ENCODE measurements at places on chromosomes 11 and 22.

GRCh38 chr11:74460065-74460464 is 7.3 kb downstream of the KCNE3 start:
- no peak for DNase-seq

- DNase-seq = no peak
Measured at GRCh38 chr11:69466039-69466438, 15.4 kb upstream of the LINC01488 start.

- no peak for DNase-seq
Measured at GRCh38 chr11:68302670-68303069, 9.7 kb upstream of the LRP5 start.

GRCh38 chr11:96524475-96524874 is 134.7 kb downstream of the JRKL start:
- no peak for DNase-seq

DNA sequence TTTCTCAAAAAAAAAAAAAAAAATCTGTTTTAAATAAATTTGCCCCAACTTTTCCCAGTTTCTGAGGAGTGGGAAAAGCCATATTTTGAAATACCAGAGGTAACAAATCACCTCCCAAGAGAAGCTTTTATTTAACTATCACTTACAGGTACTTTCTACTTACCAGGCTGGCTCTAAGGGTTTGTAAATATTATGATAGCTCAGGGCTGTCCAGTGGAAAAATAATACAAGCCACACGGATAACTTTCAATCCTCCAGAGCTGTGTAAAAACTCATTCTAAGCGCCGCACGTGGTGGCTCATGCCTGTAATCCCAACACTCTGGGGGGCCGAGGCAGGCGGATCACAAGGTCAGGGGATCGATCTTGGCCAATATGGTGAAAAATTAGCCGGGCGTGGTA is 5.6 kb upstream of the SEC14L4 start:
- peak; percentile 6 for DNase-seq

DNA sequence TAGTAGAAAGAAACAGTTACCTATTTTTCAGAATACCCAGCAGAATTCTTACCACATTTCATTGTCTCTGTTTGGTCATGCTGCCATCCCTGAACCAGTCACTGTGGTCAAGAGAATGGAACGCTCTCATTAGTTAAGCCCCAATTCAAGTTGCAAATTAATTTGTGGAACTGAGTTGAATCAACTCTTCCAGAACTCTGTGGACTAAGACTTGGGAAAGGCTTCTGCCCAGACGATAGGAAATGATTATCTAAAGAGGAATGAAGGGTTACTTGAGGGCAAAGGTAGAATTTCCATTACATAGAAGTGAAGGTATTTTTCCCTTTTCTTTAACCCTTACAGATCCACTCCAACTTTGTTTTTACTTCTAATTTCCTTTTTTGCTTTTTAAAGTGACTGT is 286.4 kb downstream of the DYNC2H1 start:
- no peak for DNase-seq

DNA sequence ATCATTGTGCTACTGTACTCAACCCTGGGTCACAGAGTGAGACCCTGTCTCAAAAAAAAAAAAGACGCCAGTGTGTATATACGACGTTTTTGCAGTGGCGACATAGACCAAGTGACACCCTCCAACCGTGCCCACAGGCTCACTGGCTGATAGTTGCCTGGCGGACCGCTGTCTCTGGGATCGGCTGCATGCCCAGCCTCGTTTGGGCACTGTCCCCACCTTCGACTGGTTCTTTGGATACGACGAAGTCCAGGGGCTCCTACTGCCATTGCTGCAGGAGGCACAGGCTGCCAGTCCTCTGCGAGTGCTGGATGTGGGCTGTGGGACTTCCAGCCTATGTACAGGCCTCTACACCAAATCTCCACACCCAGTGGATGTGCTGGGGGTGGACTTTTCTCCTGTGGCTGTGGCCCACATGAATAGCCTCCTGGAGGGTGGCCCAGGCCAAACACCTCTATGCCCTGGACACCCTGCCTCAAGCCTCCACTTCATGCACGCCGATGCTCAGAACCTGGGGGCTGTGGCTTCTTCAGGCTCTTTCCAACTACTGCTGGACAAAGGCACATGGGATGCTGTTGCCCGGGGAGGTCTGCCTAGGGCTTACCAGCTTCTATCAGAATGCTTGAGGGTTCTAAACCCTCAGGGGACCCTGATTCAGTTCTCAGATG is 1.3 kb downstream of the CSKMT start:
- DNase-seq = no peak

DNA sequence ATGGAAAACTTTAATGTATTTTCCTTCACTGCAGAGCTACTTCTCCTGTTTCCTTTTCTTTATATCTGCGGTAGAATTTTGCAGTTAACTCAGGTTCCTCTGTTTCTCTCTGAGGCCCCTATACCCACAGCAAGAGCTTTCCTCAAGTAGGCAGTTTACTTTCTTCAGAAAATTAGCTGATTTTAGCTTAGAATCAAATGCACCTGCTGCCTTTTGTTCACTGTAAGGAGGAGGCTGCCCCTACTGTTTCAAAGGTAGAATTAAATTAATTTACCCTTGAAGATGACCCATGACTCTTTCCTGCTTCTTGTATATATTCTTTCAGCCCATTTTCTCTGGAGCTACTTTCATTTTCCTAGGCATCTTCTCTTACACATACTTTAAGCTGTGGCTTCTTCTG is 68.7 kb upstream of the GDPD4 start:
- DNase-seq = no peak

GRCh38 chr22:29713156-29713727 is 6.6 kb upstream of the CABP7 start:
- DNase-seq = no peak

DNA sequence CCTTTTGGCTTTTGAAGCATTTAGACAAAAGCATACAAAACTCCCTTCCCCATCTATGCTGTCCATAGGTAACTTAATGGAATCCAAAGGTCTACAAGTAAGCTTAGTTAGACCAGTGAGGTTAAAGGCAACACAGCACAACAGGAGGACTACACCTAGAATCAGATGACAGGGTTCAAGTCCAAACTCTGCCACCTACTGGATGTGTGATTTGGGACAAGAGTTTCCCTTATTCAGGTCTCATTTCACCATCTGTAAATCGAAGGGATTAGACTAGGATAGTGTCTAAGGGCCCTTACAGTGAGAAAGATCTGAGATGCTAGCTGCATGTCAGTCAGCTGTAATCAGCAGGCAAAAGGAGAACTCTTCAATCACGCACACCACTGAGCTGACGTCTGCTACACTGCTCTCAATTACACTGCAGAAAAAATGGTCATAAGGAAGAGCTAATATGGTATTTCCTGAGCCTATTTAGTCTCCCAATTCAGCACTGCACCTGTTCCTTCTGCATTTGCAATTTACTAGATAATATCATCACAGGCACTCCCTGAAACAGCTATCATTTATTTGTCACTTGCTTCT is 82.2 kb downstream of the SERGEF start:
- peak; percentile 12 for DNase-seq

- no peak for DNase-seq
Measured at GRCh38 chr22:48760481-48761390, 1066.9 kb downstream of the BRD1 start.

DNA sequence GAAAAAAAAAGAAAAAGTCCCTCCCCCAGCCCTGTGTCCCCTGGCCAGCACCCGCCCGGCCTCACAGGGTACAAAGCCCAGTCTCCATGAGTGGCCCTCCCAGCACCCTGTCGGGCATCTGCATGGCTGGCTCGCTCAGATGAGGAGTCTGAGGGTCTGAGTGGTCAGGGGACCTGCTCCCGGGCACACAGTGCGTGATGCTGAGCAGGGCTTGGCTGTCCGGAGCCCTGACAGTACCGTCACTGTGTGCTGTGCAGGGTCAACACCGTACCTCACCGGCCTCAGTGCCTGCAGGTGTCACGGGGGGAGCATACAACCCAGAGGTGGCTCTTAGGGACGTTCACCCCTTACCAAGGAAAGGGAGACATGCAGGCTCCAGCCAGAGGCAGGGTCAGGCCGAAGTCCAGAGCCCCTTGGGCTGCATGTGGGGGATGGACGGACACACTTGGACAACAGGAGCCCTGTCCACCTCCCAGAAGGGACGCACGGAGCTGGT is 3.6 kb upstream of the PLXNB2 start:
- no peak for DNase-seq

GRCh38 chr11:4459500-4459899 is 10.4 kb downstream of the OR52K2 start:
- DNase-seq = no peak

DNA sequence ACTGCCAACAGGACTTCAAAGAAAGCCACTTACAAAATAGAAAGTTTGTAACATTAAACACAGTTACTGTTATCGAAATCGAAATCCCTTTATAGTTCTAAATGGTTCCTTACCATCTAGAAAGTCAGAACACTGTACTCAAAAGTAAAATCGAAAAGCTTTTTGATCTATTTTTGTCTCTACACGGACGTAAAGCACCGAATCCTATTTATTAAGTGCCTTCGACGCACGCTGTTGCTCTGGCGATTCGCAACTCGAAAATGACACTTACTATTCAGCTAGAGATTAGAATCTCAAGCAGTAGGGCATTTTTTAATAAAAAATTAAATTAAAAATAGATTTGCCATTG is 78.3 kb downstream of the LARGE1 start:
- DNase-seq = no peak

- no peak for DNase-seq
Measured at GRCh38 chr11:78698612-78699011, 123.9 kb upstream of the NARS2 start.

- DNase-seq = peak; percentile 73
Measured at GRCh38 chr22:17501679-17502285, 61.5 kb upstream of the SLC25A18 start.

- DNase-seq = no peak
Measured at GRCh38 chr22:46609724-46610201, 10.4 kb upstream of the GRAMD4 start.

DNA sequence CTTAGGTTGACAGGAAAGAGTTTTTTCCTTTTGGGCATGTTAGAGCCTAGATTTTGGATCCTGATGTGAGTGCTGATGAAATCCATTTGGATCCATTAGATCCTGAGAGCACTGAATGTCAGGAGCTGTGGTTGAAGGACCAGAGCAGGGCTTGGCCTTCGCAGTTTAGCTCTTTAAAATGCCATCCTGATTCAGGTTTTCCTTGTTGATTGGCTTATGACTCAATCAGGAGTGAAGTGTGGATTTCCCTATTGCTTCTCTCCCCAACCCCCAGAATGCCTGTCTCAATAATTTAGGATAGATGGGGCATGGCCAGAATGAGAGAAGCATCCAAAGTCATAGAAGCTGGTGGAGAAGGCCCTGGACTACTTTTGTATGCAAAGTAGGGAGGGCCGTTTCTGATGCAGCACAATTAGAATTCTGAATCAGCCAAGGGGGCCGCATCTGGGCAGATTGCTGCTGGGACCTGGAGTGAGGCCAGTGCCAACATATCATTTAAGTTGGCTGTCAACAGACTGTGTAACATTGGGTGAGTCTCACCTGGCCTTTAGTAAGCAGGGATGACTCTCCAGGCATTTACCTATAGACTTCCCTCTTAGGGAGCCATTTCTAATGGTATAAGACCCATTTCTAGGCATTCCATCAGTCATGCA is 80.5 kb downstream of the TEAD1 start:
- peak; percentile 50 for DNase-seq

Data from NCI-H2029 treated with DMSO at 0.1 percent for 48 hours (cell line).